ENCODE measurements at places on chromosomes 11 and 22.

DNA sequence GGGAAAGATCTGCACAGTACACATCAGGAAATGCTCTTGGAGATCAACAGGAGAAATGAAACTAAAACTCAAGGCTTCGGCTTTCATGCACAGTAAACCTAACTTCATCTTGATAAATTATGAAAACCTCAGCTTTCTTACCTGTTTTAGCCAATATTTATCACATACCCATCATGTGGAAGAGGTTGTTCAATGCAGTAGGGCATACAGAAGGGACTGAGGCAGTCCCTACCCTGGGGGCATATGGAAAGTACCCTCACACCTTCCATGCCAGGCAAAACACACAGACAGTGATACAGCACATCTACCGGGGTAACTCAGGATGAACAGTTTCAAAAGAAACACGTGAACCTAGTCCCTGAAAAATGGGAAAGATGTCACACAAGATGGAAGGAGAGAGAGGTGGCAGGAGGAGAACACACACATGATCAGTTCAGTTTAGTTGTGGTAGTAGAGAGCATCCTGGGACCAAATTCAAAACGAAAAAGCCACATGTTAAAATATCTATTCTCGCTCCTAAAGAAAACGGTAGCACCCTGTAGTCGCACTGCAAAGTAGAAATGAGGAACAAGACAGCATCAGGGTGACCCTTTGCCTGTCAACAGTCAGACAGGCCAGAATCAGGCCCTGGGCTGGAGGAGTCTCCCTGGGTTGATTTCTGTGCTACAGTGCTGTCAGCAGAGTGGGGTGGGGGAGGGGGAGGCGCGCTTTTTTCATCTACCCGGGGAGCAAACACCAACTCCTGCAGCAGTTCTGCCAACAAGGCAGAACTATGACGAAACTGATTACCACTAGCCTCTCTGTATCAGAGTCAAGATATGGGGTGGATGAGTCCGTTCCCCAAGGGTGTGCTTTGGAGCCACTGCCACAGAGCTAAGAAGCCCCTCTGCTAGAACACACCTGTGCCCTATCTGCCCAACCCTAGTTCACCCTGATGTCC is 1.3 kb downstream of the HIRA start:
- DNase-seq: peak; percentile 85

DNA sequence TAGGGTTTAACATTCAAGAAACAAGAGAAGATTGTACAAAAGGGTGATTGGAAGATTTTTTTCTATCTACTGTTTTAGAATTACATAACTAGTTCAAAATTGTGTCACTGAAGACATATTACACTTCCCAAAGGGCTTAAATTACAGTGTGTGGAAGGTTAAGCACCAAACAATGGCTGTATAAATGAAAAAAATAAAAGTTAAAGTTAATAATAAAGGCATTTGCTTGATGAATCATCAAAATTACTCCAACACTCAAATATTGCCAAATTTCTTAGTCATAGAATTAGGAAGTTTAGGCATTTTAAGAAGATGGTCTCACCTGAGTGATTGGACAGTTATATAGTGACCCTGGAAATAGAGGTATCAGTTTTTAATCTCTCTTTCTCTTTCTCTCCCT is 227.6 kb upstream of the CARD18 start:
- peak; percentile 2 for DNase-seq

DNA sequence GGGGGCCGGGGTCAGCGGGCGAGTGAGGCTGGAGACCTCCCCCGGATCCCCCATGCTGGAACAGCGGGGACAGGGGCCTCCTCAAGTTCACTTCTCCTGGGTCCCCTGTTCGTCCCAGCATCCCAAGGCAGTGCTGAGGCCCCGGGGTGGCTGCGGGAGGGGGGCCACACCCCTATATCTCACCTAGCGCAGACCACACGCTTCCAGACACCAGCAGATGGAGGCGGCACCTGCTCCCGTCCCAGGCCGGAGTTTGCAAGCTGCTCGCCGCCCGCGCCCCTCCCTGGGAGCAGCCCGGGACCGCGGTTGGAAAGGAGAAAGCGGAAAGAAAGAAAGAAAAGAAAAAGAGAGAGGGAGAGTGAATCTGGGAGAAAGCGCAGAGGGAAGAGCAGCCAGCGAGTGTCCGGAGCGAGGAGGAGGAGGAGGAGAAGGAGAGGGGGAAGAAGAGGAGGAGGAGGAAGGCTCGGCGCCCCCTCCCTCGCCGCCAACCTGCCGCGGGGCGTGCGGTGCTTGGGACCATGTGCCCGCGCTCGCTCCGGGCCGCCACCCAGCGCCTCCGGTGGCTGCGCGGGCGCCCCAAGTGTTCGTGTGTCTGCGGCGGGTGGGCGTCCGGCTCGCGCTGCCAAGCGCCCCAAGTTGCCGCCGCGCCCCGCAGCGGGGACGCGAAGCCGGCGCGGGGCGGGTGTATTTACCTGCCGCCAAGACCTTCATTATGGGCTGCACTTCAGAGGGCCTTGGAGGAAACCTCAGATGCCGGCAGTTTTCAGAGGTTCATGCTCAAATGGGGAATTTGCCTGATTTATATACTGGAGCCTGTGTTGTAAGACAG is at the start of gene LIF:
TSS of gene LIF (minus strand) at position 775 of the 829 bp plus-strand sequence. CDS start at position 711, 64 bp downstream.
- DNase-seq: peak; percentile 86

DNA sequence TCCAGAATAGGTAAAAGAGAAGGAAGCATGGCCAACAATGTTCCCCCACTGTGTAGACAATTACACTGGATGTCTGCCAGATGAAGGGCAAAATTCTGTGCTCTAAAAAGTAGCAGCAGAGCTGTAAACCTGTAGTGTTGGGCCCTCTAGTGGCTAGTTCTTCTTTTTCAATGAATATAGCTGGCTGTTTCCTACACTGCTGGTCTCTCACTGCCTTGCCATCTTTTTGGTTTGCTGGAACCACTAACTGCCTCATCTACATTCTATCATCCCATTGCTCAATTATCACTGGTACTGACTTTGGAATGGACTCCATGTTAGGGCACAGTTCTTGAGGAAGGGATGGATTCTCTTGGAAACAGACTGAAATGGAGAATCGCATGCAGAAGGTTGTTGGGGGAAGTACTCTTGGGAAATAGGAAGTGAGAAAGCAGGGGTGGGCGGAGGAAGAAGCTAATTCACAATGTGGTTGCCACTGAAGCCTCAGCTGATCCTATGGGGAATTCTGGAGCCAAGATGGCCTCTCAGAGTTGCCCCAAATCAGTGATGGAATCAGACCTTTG is 17.9 kb downstream of the KCNE3 start:
- peak; percentile 80 for DNase-seq

- no peak for DNase-seq
Measured at GRCh38 chr11:86136538-86136937, 67.7 kb upstream of the PICALM start.

DNA sequence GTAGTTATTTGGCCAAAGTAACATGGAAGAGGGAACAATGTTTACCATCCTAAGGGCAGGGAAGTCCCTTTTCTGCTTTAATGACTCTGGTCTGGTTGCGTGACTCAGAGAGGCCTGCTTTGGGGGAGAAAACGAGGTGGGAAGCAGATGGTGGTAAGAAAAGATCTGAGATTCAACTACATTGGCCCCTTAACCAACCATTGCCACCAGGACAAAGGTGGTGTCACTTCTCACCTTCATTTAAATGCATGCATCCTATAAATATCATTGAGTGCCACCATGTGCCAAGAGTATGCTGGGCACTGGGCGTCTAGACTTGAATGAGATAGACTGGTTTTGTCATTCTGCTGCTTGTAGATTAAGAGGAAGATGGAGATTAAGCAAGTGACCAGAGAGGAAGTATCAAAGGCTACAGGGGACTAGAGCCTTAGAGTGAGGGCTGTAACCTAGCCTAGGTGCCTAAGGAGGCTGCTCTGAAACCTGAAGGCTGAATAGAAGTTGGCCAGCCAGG is 3.6 kb upstream of the SORL1 start:
- no peak for DNase-seq

- DNase-seq: no peak
Measured at GRCh38 chr11:125063429-125064043, 431 bp downstream of the SLC37A2 start.

- DNase-seq: no peak
Measured at GRCh38 chr22:50035131-50035881, 22.7 kb upstream of the IL17REL start.

- no peak for DNase-seq
Measured at GRCh38 chr11:17418444-17419081, 30.1 kb upstream of the KCNJ11 start.

- peak; percentile 72 for DNase-seq
Measured at GRCh38 chr11:9003573-9004182, at the start of gene NRIP3. NRIP3 (minus strand) TSS chr11:9004001; CDS start chr11:9003935, 66 bp downstream.

- no peak for DNase-seq
Measured at GRCh38 chr11:64558065-64558745, 32.8 kb upstream of the SLC22A12 start.

DNA sequence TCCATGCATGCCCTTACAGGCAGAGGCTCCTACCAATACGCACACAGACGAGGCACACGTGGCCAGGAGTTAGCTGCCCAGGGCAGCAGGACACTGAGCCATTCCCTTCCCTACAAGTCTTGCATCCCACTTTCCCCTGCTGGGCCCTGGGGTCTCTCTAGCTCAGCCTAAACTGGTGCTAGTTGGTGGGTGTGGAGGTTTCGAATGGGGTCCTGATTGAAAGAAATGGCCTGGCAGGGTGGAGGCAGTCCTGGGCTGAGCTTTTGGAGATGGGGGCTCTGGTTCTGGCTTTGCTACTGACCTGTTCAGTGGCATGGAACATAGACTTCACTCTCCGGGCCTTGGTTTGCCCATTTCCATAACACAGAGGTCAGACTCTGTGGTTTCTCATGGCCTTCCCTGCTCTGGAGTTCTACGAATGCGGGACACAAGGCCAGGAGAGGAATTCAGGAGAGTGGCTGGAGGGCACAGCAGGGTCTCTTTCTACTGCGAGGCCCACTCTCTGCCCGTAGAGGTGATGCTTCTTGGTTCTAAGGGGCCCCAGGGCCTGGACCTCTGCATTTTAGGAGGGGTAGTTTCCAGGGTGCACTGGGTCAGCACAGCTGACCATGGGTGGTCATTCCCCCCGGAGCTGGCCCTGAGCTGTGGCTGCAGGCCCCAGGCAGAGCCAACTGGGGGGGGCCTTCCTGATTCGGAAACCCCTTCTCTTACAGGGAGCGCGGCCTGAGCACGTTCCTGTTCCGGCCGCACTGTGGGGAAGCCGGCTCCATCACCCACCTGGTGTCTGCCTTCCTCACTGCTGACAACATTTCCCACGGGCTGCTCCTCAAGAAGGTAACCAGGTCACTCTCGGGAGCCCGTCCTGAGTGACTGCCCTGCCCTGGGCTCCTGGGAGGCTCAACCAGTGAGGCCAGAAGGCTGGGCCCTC is 40.0 kb downstream of the RNF141 start:
- no peak for DNase-seq

- no peak for DNase-seq
Measured at GRCh38 chr22:28094771-28095170, 175.7 kb upstream of the PITPNB start.

- no peak for DNase-seq
Measured at GRCh38 chr11:106456647-106457046, 379.2 kb downstream of the AASDHPPT start.

DNA sequence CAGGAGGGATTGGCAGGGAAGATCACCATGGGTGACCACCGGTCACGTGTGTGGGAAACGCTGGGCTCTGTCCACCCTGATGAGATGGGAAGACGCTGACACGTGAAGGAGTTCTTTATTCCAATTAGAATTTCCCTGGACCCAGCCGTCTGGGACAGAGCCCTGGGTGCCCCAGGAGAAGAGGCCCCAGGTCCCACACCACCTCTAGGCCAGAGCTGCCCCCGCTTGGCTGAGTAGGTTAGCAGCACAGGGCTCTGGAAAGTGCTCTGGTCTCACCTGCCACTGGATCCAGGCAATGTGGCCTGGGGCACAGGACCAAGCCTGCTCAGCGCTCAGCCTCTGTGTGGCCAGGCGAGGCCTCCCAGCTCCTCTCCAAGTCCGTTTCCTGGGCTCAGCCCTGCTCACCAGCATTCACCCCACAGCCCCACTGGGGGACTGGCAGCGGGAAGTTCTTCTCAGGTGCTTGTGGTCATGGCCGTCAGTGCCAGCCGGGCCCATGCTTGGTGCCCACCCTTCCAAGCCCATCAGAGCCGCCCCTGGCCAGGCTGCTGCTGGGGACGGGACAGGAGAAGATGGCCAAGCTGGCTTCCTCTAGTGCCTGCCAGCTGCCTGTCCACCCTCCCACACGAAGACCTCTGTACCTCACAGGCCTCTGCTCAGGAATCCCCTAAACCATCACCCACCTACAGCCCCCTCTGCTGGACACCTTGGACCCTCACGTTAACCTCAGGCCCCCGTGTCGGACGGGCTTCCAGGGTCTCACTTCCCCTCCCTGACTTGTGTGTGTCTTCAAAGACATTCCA is 62.5 kb upstream of the FGF3 start:
- DNase-seq: no peak

- DNase-seq: no peak
Measured at GRCh38 chr11:108939135-108939534, 274.3 kb downstream of the DDX10 start.

- no peak for DNase-seq
Measured at GRCh38 chr11:93468290-93468689, 74.9 kb downstream of the SMCO4 start.

- DNase-seq: peak; percentile 15
Measured at GRCh38 chr11:123431619-123432018, 1.6 kb downstream of the GRAMD1B start.

- DNase-seq: no peak
Measured at GRCh38 chr11:86502137-86502642, 127.5 kb downstream of the CCDC81 start.

DNA sequence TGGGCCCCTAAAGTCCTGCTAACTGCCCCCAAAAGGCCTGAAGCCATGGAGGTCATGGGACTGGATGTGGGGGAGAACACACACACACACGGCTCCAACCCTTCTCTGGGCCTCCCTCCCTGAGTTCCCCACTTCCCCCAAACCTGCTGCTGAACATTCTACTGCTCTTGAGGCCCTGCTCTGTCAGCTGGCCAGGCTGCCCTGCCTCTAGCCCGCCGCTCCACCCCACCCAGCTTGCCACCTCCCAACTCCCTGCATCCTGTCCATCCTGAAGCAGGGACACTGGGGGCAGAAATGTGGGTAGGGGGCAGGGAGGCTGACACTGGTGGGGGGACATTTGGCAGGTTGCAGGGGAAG is 1.0 kb downstream of the KCNJ4 start:
- DNase-seq: no peak

DNA sequence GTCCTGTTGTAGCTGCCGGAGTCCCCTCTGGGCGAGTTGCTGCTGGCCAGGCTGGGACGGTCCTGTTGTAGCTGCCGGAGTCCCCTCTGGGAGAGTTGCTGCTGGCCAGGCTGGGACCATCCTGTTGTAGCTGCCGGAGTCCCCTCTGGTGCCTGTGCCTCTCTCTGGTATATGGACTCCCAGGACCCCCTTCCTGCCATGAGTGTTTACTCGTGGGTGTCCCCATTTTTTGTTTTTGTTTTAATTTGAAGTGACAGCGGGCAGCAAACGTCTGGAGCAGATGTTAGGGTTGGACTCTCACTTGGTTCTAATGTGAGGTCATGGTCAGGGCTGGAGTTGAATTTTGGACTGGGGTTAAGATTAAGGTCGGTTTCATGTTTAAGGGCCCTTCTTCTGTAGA is 14.2 kb downstream of the SHANK3 start:
- DNase-seq: no peak

DNA sequence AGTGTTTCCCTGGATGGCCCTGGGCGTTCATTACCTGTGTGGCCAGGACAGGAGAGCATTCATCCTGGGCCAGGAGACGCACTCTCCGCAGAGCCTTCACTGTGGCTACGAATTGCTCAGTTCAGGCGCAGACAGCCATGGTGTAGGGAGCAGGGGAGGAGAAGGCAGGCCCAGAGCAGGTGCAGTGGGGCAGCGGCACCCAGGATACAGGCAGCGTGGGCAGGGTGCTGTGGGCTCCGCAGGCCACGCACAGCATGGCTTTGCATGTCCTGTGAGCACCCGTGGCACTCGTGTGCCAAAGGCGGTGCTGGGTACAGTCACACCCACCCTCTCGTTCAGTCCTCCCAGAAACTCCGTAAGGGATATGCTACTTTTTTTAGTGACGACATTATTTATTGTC is 124.2 kb upstream of the B3GAT1 start:
- no peak for DNase-seq

All from iris pigment epithelial cell (primary cell).